Activated naive CD4-positive, alpha-beta T cell treated with anti-CD3 and anti-CD28 coated beads for 36 hours (primary cell): ENCODE measurements at places on chromosomes 2 and 18.
A peak's percentile ranks its signal among the peaks of the same experiment; 100 is the strongest.

GRCh38 chr18:6881034-6881820 lies 151.7 kb downstream of the ARHGAP28 start:
- no peak for DNase-seq

DNA sequence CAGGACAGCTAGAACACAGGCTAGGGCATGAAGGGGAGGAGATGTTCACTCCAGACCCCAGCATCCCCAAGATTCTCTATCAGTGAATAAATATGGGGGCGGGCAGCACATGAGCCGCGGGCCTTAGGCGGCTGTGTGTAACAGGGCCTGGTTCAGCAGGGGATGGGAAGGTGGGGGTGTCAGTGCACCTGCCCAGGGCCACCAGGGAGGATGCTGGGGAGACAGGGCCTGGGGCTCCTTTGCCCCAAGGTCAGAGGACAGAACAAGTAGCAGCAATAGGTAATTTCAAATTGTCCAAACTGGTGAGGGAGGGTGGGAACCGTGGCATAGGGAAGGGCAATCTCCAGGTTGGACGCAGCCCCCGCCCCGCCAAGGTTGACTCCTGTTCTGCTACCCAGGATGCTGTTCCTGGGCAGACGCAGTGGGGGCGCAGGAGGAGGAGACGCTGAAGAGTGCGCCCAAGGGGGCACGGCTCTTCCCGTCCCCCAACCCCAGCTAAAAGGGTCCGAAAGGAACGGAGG lies 16.2 kb downstream of the CYP26B1 start:
- no peak for DNase-seq

- no peak for DNase-seq
These were observed 149.9 kb downstream of the TGIF1 start for GRCh38 chr18:3599861-3600260.

DNA sequence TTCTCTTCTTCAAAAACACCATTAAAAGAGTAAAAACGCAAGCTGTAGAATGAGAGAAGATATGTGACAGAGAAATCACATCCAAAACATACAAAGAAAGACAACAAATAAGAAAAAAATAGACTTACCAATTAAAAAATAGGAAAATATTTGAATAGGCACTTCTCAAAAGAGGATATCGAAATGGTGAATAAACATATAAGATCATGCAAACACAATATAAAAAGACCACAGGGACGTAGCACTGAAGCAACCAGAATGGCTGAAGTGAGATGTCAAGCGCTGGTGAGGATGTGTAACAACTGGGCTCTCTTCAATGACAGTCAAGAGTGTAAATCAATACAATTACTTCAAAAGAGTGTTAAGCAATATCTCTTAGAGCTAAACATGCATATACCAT lies 202.3 kb downstream of the ZBTB7C start:
- DNase-seq: no peak

GRCh38 chr18:27652480-27653121 lies 467.5 kb upstream of the CHST9 start:
- no peak for DNase-seq

- no peak for DNase-seq
These were observed 64.1 kb downstream of the TAF4B start for GRCh38 chr18:26290385-26290784.

GRCh38 chr2:224156436-224156835 lies 117.3 kb upstream of the SERPINE2 start:
- DNase-seq: no peak

DNA sequence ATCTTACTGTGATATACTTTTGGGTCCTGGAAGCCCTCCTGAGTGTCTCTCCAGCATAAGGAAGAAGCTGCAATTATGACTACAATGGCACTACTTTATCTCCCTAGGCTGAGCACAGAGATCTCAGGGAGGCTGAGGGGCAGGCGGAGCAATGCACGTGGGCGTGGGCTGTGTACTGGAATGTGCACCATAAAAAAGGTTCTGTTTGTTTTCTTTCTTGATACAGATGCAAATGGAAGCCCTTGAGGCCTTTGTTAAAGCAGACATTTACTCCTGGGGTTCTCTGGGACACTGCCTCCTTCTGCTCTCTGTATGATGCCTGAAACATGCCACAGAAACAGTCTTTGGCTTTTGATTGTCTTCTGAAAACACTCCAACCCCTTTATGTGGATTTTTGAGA lies 79.1 kb upstream of the DLX2 start:
- no peak for DNase-seq

DNA sequence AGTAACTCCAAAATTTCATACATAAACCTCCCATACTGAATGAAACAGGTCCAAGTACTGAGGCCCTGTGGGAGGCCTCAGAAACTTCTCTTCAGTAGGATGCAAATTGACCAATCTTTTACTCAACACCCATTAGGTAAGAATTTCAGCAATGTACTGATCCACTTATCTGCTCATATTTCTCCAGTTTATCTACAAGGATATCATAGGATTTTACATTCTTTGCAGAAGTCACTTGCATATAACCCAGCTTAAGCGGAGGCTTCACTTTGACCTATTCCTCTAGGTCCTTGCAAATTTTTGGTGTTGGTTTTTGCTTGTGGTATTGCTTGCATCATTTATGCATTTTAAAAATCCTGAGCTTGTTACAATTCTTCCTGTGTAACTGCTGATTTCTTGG lies 28.8 kb upstream of the SLC3A1 start:
- no peak for DNase-seq

GRCh38 chr18:67951137-67951536 lies 434.6 kb upstream of the DSEL start:
- no peak for DNase-seq

GRCh38 chr2:120433816-120434290 lies 87.9 kb downstream of the INHBB start:
- DNase-seq: no peak

GRCh38 chr2:238817382-238817781 lies 30.5 kb upstream of the TWIST2 start:
- DNase-seq: no peak

GRCh38 chr2:51888120-51888519 lies 856.2 kb upstream of the NRXN1 start:
- DNase-seq: no peak

DNA sequence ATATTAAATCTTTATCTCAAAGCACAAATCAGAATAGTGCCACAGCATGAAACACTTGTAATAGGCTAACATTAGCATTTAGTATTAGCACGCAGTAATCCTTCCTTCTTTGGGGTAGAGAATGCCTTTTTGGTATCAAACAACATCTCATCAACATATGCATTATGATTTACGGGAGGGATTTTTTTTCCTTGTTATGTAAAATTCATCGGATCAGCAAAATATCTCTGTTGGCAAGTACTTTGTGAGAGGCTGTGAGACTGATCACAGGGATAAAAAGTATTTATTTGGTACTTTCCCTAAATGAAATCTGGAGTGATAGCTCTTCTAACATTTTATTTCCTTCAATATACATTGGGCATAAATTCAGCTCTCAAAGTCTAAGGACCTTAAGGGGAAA lies 68.4 kb upstream of the TMEM178A start:
- DNase-seq: no peak

GRCh38 chr2:195559431-195559914 lies 97.6 kb upstream of the SLC39A10 start:
- peak; percentile 95 for DNase-seq

GRCh38 chr2:173750353-173750801 lies 214.8 kb downstream of the SP3 start:
- DNase-seq: no peak

DNA sequence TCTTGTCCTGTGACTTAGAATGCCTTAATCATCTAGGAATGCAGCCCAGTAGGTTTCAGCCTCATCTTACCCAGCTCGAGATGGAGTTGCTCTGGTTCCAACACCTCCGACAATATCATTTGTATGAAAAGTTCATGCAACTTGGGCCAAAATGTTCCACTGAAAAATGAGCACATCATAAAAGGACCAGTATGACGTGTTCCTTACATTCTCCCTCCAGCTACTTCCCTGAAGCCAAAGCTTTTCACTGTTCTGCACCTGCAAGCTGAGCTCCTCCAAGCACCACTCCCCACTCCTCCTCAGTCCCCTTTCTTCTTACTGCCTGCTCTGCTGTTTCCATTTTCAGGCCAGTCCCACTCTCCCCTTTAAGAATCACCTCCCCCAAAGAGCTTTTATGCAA lies 23.1 kb downstream of the TMEM182 start:
- no peak for DNase-seq

GRCh38 chr2:234372506-234372905 lies 124.4 kb downstream of the ARL4C start:
- DNase-seq: peak; percentile 55

DNA sequence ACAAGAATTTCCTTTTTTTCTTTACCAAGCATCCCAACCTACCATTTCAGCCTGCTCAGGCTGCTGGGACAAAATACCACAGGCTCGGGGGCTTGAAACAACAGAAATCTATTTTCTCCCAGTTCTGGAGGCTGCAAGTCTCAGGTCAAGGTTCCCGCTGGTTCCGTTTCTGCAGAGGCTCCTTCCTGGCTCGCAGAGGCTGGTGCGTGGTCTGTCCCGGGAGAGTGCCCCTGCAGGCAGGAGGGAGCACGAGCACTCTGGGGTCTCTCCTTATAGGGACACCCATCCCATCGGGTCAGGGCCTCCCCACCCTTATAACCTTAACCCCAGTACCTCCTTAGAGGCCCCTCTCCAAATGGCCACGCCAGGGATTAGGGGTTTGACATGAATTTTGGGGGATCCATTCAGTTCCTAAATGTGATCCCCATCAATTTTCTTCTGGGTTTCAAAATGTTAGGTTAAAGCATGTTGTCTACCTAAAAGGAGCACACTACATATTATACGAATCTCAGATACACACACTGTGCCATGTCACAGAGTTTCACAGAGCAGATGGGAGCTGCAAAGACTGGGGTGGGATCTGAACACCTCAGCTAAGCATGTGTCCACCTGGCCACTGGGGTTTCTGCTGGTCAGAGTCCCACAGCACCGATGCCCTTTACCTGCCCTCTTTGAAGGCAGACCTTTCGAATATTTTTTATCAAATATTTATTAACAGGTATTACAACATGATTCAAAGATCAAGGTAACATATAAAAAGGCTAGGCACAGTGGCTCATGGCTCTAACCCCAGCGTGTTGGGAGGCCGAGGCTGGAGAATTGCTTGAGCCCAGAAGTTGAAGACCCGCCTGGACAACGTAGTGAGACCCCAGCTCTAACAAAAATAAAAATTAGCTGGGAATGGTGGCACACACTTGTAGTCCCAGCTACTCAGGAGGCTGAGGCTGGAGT lies 17.6 kb upstream of the ADI1 start:
- DNase-seq: no peak

DNA sequence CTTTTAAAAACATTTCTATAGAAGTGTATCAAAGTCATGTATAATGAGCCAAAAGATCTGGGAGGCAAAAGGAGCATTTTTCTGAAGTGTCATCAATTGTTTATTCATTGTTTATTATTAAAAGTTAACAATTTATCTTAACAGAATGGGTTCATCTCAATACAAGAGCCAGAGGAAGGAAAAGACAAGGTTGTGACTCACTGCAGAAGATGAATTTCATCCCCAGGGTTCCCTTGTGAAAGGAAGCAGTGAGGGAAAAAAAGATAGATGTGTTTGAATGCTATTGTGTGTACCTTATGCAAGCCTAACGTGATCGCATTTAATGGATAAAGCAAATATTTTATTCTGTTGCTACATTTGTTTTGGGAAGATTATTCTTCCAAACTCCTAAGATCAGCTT lies 286.3 kb downstream of the PIEZO2 start:
- DNase-seq: no peak

DNA sequence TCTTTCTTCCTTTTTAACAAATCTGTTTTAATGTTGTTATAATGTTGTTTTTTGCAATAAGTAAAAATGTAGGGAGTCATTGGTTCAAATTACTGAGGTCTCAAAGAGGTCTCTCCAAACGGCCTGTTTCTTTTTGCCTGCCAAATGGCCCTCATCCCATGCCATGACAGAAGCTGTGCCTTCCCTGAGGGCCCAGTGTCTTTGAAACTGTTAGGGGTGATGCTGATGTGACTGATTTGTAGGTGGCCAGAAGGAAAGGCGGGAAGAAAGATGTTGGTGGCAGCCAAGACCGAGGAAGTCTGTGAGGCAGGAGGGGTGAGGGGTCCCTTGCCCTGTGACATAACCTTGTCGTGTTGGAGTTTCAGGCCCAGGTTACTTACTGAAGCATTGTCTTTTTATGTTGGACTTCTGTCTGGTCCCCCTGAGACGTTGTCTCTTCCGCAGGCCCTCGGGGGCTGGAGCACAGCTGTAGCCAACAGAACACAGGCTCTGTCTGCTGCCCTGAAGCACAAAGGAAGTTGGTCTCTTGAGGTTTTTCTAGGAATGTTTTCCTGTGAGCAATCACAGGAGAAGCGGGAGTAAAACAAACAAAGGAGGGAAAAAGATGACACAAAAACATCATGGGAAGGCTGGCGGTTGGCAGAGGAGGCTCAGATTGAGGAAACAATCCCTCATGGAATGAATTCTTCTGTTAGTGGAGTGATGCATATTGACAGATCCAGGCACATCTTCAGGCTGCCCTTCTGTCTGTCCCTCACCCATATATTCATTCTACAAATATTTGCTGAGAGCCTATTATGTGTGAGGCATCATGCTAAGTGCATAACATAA lies 4.9 kb upstream of the ST3GAL5 start:
- no peak for DNase-seq

GRCh38 chr2:226409134-226409533 lies 390.5 kb downstream of the IRS1 start:
- DNase-seq: no peak

DNA sequence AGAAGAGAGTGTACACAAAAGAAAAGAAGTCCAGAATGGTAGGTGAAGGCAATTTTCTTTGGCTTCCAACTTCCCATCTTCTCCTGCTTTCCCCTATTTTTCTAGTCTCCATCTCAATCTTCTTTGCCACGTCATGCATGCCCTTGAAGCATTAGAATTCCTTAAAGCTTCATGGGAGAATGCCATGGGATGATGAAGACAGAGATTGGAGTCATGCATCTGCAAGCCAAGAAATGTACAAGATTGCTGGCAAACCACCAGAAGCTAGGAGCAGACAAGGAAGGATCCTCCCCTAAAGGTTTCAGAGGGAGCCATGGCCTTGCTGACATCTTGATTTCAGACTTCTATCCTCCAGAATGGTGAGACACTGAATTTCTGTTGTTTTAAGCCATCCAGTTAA lies 305.9 kb downstream of the HRH4 start:
- DNase-seq: no peak
